ENCODE measurements at places on chromosomes 7 and 10.

GRCh38 chr10:91944880-91945630, 21.5 kb downstream of the BTAF1 start:
- no peak for DNase-seq

DNA sequence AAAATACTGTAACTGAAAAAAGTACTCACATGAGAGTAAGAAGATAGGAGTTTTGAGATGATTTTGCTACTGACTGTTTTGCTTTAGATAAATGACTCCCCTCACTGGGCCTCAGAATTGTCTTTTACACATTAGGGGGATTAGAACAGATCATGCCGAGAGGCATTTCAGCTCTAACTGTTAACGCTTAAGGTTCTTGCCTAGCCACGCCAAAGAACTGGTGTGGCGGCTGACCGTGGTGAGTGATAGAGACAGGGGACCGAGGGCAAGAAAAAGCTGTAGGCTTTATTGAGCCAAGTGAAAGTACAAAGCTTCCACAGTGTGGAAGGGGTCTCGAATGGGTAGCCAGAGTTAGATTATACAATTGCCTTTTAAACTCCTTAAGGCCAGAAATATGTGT, 368.5 kb upstream of the MYO3A start:
- DNase-seq, result no peak

DNA sequence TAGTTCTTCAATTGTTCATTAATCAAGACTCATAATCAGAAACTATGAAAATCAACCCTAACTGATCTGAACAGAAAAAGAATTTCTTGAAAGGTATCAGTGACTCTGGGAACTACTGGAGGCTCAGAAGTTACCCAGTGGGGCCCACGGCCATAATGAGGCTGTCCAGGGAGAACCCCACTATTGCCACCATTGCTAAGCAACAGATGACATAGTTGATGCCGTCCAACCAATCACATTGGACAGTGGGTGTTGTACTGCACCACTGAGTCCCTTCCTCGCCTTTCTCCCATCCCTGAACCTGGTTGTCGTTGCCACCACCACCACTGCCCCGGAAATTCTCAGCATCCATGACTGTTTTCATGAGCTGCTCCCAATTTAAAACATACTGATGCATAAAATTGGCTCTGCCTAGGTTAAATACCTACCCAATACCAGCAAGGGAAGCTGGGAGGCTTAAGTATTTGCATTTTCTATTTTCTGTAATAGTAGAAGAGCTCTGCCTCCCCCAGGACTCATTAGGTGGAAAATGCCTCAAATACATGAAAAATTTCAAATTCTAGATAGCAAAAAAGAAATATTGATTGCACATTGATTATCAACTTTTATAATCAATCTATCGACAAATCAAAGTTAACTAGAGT, 26.7 kb upstream of the USP6NL start:
- DNase-seq, result no peak

DNA sequence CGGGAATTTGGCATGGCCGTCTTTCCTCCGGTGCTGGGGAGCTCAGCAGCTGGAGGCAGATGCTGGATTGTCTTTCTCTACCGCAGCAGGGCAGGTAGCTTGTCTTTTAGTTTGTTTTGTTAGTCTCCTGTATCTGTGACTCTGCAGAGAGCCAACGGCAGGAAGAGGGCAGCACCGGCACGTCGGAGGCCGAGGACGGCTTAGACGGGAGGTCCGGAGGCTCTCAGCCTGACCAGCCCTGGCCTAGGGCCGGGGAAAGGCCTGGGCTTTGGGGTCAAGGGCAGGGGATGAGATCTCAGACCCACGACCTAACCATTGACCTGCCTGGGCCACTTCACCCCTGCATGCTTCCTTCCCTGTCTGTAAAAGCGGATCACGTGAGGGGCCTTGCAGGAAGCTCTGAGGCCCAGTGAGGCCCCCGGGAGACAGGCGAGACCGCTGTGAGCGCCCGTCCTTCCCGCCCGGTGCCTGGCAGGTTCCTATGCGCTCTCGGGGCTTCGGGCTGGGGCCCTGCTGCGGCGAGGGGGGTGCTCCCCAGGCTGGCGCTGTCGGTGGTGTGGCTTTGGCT, 72.7 kb downstream of the LHPP start:
- DNase-seq, result no peak

GRCh38 chr10:4329225-4329624, 496.8 kb upstream of the AKR1E2 start:
- no peak for DNase-seq

GRCh38 chr10:91198781-91199180, 21.7 kb upstream of the PCGF5 start:
- DNase-seq, result no peak
